A549 treated with dexamethasone at 1 μM for 4 hours (cell line): ENCODE measurements at places on chromosomes 2 and 18. TPM values are rescaled to one million over a fixed set of nuclear protein-coding genes. Genes with fewer than 3 reads are reported as not detected.

Gene DYNAP
- total RNA-seq, result not detected in 5 replicates

Gene LIPT1
- 3.2 to 5.1 TPM (median 3.6 TPM) in 5 replicates for total RNA-seq

Gene GLI2
- total RNA-seq, result 15.0 to 31.4 TPM (median 28.8 TPM) in 5 replicates

Gene GKN2
- total RNA-seq, result 1.5 to 2.9 TPM (median 2.0 TPM) in 5 replicates

Gene IL1RL1
- 0.64 to 1.6 TPM (median 1.2 TPM) in 5 replicates for total RNA-seq

Gene CRYGD
- total RNA-seq, result not detected in 5 replicates

Gene PRKRA
- total RNA-seq, result 27.2 to 34.0 TPM (median 29.9 TPM) in 5 replicates

Gene CHRNG
- total RNA-seq, result not detected in 5 replicates

Gene FIGN
- 1.3 to 3.0 TPM (median 2.7 TPM) in 5 replicates for total RNA-seq

Gene CTIF
- 11.1 to 15.1 TPM (median 12.9 TPM) in 5 replicates for total RNA-seq

Gene SIGLEC15
- total RNA-seq, result not detected in 5 replicates

Gene FAM124B
- 0.05 TPM in 1 of 5 replicates, not detected in the others for total RNA-seq

Gene CAPN14
- total RNA-seq, result 0.04 to 0.06 TPM (median 0.05 TPM) in 4 of 5 replicates, not detected in the other

Gene GULP1
- total RNA-seq, result 27.3 to 35.2 TPM (median 32.9 TPM) in 5 replicates

Gene UGT1A7
- total RNA-seq, result 3.4 to 5.3 TPM (median 3.5 TPM) in 5 replicates

Gene ALLC
- 0.05 to 0.11 TPM (median 0.08 TPM) in 3 of 5 replicates, not detected in the others for total RNA-seq

Gene ANKRD62
- not detected in 5 replicates for total RNA-seq

Gene TNFAIP6
- total RNA-seq, result 0.54 to 1.2 TPM (median 0.60 TPM) in 5 replicates

Gene KIF5C
- 0.33 to 0.43 TPM (median 0.33 TPM) in 5 replicates for total RNA-seq

Gene GALNT5
- total RNA-seq, result 2.0 to 2.4 TPM (median 2.1 TPM) in 5 replicates

Gene KRTCAP3
- 0.39 to 0.87 TPM (median 0.45 TPM) in 5 replicates for total RNA-seq

Gene RPRM
- 0.05 to 0.11 TPM (median 0.09 TPM) in 3 of 5 replicates, not detected in the others for total RNA-seq

Gene RSAD2
- total RNA-seq, result 0.12 to 0.27 TPM (median 0.18 TPM) in 5 replicates

Gene SCYGR4
- not detected in 5 replicates for total RNA-seq

Gene L3MBTL4
- 0.06 TPM in 1 of 5 replicates, not detected in the others for total RNA-seq

Gene MYO3B
- not detected in 5 replicates for total RNA-seq

Gene CHRND
- total RNA-seq, result 0.07 to 0.09 TPM in 2 of 5 replicates, not detected in the others

Gene PLEK
- total RNA-seq, result not detected in 5 replicates

Gene RAB6C
- total RNA-seq, result not detected in 5 replicates

Gene CPO
- 0.11 to 0.16 TPM in 2 of 5 replicates, not detected in the others for total RNA-seq

Gene IL36G
- not detected in 5 replicates for total RNA-seq
